ENCODE measurements at places on chromosomes 16 and 17.

- peak; percentile 30 for DNase-seq
Observed at GRCh38 chr17:75517297-75517865, 1.1 kb downstream of the TSEN54 start.

- DNase-seq: no peak
Observed at GRCh38 chr16:65697065-65697464, 575.2 kb upstream of the CDH11 start.

GRCh38 chr16:13168091-13168572, 266.7 kb downstream of the SHISA9 start:
- DNase-seq: no peak

GRCh38 chr16:57403965-57404817, at the start of gene CCL17:
CCL17 (plus strand) TSS chr16:57404767; CDS start chr16:57413933, 9,166 bp downstream.
- no peak for DNase-seq

DNA sequence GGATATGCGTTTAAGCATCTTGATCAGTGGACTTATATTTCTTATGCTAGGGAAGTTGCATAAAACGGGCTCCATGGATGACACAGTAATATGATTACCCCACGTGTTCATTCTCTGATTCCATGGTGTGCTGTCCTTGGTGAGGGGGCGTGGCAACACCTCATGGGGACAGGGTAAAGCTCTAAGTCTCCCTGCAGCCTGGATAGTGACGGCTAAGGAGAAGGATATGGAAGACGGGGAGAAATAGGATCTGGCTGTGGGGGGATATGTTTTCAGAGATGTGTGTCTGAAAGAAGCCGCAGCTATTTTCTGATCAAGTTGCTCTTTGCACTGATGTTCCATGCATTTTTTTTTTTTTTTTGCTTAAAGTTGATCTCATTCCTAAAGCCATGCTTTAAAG, 84.3 kb downstream of the MARCHF10 start:
- no peak for DNase-seq

GRCh38 chr17:1551741-1552140, 10.9 kb downstream of the PITPNA start:
- no peak for DNase-seq

DNA sequence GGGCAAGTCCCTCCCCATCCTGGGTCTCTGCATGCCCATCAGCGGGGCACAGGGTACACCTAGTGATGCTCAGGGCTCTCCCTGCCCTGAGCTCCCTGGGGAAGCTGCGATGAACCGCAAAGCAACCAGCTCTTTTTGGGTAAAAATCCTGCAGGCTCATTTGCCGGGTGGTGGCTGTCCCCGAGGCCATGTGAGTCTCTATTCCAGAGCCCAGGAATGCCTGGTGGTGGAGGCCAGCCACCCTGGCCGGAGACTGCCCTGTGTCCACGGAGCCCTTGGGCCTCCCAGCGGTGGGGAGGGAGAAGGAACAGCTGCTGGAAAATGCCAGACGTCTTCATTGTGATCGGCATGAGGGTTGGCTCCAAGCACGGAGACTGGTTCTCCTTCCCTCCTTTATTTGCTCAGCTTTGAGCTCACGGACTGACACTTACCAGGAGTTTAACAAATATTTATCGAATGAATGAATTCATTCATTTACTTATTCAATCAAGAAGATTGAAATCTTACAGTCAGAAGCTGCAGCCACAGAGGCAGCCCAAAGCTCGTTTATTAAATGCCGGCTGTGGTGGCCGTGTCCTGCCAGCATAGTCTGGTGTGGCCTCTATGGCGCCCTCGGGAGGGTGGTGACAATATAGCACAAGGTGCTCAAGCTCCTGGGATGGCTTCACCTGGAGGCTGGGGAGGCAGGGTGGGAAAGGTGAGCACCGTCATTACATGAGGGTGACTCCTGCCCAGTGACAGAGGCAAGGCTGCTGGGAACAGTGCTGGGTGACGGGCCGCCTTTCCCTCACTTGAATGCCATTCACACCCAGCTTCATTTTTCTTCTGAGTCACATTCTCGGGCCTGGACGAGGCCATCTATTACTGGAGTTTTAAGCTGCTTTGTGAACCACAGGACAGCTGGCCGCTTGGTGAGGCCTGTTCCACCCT, 31.1 kb upstream of the JPH3 start:
- DNase-seq: no peak

DNA sequence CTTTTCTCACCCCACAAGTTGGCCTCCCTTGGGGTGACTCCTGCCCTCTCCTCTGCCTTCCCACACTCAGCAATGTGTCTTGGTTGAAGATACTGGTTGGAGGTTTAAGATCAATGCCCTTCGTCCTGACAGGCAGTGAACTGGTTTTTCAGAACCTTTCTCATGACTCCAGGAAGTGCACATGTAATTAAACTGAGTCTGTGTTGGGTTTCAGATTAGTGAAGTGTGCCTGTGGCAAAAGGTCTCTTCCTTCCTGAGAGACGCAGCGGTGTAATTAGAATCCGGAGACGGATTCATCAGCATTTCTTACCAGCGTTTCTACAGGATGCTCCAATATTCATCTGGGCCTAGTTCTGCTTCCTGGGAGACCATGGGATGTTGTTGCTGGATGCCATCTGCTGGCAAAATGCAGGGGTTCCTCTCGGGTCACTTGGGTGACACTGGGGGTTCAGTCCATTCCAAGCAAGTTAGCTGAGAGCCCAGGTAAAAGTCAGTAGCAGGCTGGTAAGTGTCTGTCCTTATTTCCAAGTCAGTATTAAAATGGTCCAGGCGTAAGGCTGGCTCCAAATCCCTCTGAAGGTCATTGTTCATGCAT, 233.3 kb downstream of the XYLT1 start:
- no peak for DNase-seq

DNA sequence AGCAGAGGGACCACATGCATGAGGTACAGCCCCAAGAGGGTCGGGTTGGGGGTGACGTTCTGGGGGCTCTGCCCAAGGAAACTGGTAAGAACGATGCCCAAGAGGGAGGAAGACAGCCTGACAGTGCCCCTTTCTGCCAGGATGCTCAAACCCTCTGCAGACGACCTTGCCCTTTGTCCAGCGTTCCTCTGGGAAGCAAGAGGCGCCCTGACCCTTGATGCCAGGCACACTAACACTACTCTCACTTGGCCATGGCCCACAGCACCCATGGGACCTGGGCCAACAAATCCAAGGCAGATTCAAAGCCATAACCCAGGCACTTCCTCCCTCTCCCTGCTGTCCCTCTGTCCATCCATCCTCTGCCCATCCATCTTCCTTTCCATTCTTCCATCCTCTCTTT, 20.4 kb downstream of the TK2 start:
- no peak for DNase-seq

- DNase-seq: peak; percentile 75
Observed at GRCh38 chr16:11354733-11355574, 9.7 kb downstream of the RMI2 start.

- no peak for DNase-seq
Observed at GRCh38 chr16:22031483-22032083, 23.7 kb downstream of the MOSMO start.

DNA sequence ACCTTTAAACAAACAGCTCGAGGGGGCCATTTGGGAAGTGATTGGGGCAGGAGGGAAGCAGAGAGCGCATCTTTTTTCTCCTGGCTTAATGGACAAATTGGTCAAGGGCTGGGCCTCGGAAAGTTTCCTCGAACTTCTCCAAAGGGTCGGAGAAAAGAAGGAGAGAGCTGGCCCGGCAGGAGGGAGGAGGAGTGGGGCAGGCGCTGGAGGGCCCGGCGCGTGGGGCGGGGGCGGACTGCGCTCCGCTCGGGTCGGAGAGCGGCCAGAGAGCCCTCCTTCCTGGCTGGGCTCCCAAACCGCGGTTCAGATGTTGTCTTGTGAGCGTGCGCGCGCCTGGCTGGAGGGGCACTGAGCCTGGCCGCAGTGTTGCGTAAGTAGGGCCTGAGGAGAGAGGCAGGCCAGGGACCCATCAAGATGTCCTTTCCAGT, 1.2 kb downstream of the MMP2 start:
- DNase-seq: no peak

DNA sequence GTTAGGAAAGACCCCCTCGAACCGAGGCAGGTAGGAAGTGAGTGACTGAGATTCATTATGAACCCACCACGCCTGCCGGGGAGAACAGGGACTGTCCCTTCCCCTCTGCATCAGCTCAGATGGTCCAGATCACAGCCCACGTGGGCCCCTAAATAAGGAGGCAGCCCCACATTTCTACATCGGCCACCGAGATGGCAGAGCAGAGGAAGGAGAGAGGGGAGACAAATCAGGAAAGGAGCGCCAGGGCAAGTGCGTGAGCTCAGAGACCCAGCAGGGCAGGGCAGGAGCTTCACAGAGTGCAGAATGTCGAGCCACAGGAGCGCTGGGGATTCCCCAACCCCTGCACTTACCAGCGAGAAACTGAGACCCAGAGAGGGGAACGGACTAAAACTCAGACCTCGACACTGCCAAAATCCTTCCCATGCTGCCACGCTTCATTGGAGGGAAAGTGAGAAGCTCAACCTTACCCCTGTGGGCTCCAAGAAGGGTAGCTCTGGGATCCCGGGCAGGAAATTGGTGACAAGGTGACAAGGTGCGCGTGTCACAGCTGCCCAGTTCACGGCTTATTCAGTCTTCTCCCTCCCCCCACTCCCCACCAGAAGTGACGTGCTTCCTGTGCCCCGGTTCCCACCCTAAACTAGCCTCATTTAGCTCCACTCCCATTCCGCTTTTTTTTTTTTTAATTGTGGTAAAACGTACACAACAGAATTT, at the start of gene ICAM2:
Gene ICAM2 (minus strand): TSS at position 578 of the 711 bp plus-strand sequence. CDS start 13,942 bp downstream, outside the sequence.
- DNase-seq: peak; percentile 96

- DNase-seq: no peak
Observed at GRCh38 chr17:29698019-29698777, 75.5 kb upstream of the CORO6 start.

GRCh38 chr16:66713076-66713475, 16.5 kb upstream of the CMTM4 start:
- DNase-seq: no peak

- DNase-seq: no peak
Observed at GRCh38 chr16:77955127-77955526, 67.2 kb upstream of the CLEC3A start.

DNA sequence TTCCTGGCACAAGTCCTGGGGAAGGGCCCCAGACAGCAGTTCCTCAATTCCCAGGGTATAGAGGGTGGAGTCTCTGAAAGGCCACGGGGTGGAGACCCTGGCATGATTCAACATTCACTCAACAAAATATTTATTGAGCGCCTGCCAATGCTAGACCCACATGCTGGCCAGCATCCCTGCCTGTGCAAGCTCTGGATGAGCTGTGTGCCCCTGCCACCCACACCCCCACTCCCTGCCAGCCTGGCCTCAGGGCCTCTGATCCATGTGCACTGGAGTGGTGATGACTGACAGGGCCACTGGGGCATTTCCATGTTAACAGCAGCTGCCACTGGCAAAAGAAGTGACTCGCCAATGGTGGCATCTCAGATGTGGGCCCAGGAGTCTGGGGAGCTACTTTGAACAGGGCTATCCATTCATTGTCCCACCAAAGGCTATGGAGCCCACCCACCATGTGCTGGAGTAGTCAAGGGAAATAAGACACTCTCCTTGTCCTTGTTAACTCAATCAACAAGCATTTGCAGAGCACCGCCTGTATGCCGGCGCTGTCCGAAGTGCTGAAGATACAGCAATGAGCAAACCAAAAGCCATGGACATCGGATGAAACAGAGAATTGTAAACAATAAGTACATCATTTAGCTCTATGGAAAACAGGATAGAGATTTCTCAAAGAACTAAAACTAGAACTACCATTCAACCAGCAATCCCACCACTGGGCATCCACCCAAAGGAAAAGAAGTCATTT, 3.0 kb upstream of the PRSS22 start:
- no peak for DNase-seq

DNA sequence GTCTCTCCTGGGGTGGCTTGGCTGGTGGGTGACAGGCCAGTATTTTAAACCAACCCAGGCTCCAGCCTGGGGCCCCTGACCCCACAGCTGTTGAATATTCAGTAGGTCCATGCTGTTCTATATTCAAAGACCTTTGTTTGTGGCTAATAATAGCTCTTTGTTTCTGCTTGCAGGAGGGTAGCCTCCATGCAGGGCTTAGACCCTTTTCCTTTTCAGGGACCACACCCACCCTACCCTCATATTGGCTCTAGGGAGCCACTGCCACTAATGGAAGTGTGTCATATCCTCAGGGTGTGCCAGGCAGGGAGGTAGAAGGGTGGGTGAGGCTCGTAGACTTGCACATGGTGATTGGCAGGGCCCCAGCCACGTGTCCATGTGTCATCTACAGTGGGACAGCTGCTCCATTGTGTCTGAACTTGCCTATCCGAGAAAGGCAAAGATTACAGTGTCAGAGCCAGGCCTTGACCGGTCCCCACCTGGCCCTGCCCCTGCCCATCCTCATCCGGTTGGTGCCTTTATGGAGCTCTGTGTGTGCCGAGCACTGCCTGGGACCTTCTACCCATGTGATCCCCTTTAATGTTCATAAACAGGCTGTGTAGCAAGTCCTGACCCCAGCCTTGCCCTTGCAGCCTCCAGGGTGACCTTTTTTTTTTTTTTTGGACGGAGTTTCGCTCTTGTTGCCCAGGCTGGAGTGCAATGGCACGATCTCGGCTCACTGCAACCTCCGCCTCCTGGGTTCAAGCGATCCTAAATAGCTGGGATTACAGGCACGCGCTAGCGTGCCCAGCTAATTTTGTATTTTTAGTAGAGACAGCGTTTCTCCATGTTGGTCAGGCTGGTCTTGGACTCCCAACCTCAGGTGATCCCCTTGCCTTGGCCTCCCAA, 22.1 kb downstream of the TMC7 start:
- DNase-seq: no peak
